ENCODE measurements at places on chromosomes 3 and 15.

DNA sequence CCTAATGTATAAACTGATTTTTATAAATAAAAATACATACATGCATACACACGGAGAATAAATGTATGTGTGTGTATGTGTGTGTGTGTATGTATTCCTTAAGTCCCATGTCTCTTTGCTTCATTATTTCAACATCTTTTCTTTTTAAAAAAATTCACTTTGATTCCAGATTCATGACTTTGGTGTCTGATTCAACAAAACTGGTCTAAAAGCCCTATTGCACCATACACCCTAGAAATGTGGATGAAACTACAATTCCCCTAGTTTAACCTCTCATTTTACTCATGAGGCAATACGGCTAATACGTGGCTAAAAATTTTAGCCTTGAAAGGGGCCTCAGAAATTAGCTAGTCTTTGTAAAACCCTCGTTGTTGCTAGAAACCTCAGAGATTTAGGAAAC lies 228.1 kb downstream of the ADAMTS9 start:
- no peak for DNase-seq

- no peak for DNase-seq
These were observed 64.4 kb downstream of the FRMD4B start for GRCh38 chr3:69321301-69322157.

GRCh38 chr15:80979538-80980200 lies 9.9 kb downstream of the MESD start:
- DNase-seq, result no peak

DNA sequence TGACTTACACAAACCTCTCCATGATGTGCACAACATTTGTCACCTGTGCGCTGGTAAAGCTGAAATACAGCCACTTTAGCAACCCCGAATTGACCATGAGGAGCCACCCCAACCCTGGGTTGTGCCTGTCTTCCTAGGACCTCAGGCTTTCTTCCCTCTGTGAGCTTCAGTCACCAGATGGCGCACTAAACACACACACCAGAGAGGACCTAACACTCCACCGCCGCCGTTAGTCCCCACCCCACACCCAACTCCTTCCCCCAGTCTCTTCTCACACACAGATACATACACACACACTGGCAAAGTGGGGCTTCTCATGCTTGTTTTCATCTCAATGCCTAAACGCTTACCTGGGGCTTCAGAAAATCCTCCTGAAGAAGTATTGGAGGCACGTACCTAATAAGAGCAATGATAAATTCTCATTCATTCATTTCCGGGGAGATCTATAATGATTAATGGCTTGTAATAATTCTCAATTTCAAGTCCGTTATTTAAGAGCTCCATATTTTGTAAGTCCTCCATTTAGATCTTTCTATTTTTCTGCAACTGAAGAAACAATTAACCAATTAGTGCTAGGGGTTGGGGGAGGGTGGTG lies 2.1 kb upstream of the CCDC80 start:
- peak; percentile 86 for DNase-seq

DNA sequence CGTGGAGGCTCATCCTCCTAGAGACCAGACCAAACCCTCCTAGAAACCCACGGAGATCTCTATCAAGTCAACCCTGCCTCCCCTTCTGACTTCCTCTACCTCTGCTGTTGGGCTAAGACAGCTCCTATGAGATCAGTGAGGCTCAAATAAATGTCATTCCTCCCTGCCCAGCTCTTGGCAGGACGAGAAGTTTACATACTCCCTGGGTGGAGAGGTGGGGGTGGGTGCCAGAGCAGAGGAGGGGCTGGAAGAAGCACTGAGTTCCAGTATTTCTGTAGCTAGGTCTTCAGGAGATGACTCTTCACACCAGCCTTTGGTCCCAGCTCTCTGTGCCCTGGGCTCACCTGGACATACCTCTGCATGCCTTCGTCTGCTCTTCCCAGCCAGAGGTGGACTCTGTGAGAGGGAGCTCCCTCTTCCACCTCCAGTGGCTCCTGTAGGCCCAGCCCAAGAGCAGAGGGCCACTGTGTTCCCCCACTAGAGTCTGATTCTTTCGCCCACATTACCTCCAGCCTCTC lies 42.4 kb upstream of the TLE3 start:
- no peak for DNase-seq

GRCh38 chr3:24740326-24740725 lies 245.7 kb upstream of the THRB start:
- no peak for DNase-seq

DNA sequence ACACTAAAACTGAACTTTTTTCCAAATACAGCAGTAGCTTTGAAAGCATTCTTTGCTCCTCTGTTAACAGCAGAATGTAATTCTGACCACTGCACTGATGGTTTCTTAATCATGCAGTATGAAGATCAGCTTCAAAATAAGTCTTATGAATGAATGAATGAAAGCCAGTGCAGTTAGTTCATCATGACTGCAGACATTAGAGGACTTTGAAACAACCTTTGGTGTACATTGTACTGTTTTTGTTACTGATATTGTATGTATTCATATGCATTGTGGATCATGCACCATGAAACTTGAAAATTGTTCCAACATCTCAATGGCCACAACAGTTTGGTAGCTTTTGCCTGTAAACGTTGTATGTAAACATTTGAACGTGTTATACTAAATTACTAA lies 1.3 kb upstream of the TNIK start:
- peak; percentile 5 for DNase-seq

- DNase-seq, result no peak
These were observed 137.5 kb downstream of the ADAM10 start for GRCh38 chr15:58611731-58612676.

DNA sequence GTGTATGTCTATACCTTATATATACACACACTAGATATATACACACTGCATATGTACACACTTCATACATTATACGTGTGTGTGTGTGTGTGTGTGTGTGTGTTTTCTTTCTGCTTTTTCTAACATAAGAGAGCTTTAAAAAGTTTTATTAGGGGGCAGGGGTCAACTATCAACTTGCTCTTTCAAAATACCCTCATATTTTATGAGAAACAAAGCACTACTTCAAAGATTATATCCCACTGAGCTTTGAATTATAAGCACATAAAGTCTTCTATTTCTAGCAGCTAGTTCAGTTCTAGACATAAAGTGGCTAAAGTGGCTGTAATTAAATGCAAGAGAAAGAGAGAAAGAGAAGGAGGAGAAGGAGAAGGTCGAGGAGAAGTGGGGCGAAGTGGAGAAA lies 1361.3 kb downstream of the ZPLD1 start:
- no peak for DNase-seq

DNA sequence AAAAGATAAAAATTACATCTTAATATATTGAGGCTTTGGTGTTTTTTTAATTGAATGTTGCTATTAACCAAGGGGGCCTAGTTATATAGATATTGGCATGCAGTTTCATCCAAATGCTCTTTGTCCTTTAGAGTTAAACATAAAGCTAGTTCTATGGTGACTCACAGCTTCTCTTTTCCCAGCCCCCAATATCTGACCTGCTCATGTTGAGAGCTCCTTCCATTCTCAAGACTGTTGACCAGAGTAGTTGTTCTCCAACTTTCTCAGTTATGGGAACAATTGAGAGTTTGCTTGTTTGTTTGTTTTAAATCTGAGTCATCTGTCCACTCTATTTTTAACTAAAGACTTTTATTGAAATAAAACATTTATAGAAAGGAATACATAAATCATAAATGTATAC lies 15.8 kb upstream of the RARB start:
- DNase-seq, result no peak

DNA sequence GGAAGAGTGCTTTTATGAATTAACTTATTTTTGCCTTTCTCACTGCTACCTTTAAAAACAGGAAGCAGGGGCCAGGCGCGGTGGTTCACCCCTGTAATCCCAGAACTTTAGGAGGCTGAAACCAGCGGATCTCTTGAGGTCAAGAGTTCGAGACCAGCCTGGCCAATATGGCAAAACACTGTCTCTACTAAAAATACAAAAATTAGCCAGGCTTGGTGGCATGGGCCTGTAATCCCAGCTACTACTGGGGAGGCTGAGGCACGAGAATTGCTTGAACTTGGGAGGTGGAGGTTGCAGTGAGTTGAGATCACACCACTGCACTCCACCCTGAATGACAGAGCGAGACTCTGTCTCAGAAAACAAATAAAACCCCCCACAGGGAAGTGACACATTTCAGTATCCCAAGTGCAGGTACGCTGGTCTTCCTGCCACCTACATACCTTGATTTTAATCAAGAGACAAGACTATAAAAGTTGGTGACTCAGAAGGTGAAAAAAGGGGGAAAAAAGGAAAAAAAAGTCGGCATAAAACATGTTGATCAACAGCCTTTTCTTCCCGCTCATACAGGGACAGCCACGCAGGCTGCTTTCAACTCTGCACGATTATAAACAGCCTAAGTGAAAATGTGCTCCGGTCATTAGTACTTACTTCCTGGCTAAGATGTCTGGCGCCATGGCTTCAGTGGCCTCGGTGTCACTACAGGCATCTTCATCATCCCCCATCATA lies 18.8 kb downstream of the PPP1R2 start:
- no peak for DNase-seq

- no peak for DNase-seq
These were observed 198.2 kb downstream of the SSR3 start for GRCh38 chr3:156356537-156357363.
